ENCODE measurements at places on chromosomes 1 and 21. TPM values are rescaled to one million over a fixed set of nuclear protein-coding genes. Genes with fewer than 3 reads are reported as not detected.

The NPR1 gene
- 10.0 TPM for total RNA-seq

The EVA1B gene
- total RNA-seq: 10.8 TPM

The CFAP107 gene
- total RNA-seq: not detected

The TEDDM1 gene
- total RNA-seq: not detected

The CLEC20A gene
- not detected for total RNA-seq

The ELOA gene
- total RNA-seq: 34.5 TPM

The PCP4 gene
- total RNA-seq: 3.0 TPM

The CYP4A22 gene
- total RNA-seq: 0.16 TPM

The CYP2J2 gene
- total RNA-seq: 50.6 TPM

The ATAD3C gene
- 0.94 TPM for total RNA-seq

The ALX3 gene
- not detected for total RNA-seq

The CLCNKA gene
- 0.35 TPM for total RNA-seq

Data from Right ventricle myocardium superior (tissue), 1 donor.